M059J (cell line): ENCODE measurements at places on chromosomes 5 and 9.
A peak's percentile ranks its signal among the peaks of the same experiment; 100 is the strongest.

GRCh38 chr9:4097515-4097914 is 202.4 kb downstream of the GLIS3 start:
- DNase-seq = no peak

DNA sequence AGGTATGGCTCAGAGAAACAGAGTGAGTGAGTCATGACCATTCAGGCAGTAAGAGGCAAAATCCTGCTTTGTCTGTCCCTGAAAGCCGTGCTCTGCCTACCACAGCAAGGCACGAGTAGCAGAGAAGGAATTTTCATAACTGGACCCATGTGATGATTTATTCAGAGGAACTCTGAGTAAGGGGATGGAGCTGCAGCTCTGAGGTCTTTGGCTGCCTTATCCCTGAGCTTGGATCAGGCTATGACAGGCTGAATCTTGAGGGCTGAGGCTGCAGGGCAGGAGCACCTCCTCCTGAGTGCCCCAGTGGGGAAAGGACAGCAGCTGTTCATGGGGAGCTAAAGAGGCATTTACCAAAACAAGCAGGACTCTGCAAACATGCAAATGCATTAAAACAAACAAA is 183.4 kb downstream of the PAPPA start:
- DNase-seq = peak; percentile 46

- DNase-seq = peak; percentile 26
These were observed 1.4 kb downstream of the PBX3 start for GRCh38 chr9:125748446-125749099.

DNA sequence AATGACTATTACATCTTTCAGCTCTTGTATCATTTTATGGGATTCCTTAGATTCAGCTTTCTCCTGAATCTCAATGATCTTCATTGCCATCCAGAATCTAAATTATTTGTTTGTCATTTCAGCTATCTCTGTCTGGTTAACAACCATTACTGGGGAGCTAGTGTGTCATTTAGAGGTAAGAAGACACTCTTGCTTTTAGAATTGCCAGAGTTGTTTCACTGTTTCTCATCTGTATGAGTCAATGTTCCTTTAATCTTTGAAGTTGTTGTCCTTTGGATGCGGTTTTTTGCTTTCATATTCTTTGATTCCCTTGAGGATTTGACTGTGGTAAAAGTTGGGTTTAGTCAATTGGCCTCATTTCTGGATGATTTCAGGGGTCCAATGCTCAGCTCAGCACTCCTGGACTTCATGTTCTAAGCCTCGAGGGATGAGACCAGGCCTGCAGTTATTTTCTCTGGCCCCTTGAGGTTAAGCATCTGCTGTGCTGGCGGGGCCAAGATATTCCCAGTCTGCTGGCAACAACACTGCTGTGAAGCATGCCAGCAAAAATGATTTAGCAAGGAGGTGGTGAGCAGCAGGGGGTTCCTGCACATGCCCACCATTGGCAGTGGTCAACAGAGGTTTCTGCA is 102.4 kb upstream of the PCSK5 start:
- DNase-seq = peak; percentile 2

DNA sequence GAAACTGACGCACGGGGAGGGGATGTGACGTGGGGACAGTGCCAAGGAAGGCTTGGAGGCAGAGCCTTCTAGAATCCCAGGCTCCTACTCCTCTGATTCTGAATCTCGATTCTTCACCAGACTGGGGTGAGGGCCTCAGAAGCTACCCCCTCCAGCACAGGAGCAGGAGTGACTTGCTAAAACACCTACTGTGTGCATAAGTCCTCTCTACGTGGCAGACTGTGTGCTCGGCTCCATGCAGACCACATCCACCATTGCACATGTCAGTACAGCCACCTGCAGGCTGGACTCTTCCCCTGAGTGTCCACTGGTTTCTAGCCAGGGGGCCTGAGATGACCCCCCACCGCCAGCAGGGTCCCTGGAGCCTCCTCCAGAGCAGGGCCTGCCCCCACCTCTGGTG is 71.2 kb upstream of the SARDH start:
- DNase-seq = no peak

GRCh38 chr9:95332860-95333259 is 15.4 kb upstream of the FANCC start:
- no peak for DNase-seq

DNA sequence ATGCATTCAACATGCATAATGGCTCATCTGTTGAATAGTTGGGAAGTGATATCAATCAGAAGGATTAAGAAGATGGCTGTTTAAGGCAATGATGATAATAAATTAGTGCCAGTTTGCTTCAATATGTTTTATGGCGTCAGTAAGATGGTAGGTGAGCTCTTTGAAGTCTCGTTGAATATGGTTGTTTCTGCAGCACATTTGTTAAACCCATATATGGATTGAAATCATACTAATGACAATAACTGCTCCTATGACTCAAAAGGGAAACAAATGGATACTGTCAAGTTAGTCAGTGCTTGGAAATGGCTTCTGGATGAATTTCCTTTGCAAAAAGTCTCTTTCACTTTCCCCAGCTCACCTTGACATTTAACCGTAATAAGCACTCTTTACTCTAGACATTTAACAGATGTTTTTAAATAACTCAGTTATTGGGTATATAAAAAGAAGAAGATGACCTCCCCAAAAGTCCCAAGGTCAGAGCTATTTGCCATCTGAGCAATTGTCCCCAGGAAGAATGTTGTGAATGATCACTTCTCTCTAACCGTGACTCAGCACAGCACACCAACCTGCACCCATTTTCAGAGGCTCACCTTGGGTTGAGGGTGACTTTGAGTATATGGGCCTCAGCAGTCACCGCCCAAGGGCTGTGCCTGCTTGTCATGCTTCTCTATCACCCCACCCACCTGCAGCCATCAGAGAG is 133.4 kb downstream of the GRIA1 start:
- DNase-seq = peak; percentile 60

DNA sequence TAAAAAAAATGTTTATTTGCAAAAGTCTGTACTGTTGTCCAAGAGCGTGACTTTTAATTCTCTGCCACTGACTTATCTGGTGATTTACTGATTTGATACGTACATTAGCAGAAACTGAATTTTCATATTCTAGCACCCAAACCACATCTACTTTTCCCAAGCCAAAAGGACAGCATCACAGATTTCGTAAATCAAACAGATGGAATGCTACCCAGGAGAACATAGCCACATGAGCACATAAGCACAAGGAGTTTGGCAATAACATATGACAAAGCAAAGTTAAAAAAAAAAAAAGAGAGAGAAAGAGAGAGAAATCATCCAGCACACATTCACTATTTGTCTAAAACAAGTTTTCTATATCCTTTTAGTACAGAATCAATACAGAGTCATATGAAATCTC is 83.7 kb downstream of the HINT1 start:
- no peak for DNase-seq

DNA sequence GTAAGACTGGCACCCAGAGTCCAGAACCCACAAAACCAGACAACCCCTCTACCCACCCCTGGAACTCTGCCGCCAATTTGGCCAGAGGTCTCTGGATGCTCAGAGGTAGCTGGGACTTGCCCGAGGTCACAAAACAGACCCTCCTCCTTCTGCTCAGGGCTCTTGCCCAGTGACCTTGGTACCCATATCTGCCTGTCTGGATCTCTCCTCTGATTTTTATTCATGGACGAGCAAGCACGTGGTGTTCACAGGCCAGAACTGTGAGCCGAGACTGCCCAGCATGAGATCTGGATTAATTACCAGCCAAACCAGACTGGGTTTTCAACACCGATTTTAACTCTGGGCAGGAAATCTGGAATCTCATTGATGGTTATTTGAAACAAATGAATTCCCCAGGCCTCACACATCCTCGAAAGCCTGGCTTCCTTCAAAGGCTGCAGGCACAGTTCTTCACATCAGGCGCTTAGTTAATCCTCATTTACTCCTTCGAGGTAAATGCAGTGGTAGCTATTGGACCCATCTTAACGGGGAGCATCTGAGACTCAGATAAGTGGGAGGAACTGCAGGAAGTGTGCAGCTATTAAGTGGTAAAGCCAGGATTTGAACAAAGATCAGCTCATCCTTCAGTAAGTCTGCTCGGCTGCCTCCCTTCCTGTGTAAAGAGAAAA is 21.4 kb downstream of the COL27A1 start:
- DNase-seq = no peak

DNA sequence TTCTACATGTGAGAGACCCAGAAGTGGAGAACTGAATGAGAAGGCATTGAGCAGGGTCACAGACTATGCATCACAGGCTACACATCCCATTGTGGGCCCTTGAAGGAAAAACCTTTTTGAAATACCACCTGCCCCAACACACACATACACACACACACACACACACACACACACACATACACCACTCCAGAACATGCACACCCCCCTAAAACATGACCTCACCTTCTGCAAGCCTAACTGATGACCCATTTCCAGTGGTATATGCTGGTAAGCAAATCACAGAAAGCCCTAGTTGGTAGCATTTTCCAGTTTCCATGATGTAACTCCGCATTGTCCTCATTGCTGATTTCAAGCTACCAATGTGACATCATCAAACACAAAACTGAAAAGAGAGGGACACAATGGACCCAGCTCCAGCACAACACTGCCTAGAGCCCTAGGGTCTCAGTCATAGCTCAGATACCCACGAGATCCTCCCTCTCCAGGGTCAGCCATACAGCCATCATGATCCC is 36.4 kb downstream of the THBS4 start:
- no peak for DNase-seq

DNA sequence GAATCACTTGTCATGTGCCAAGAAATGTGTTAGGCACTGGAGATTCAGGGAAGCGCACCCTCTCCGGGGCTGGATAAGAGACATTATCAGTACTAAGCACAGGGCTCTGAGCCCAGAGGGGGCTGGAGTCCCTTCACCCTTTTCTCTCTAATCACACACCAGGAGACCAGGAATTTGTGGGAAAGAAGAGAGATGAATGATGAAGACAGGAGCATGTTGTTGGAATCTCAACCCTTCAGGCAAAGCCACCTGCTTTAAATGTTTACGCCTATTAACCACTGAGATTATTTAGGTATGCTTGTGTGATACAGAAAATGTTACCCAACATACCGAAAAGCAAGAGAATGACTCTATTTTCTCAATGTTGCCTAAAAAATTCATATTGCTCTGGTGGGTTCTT is 119.8 kb downstream of the ENTREP1 start:
- no peak for DNase-seq

DNA sequence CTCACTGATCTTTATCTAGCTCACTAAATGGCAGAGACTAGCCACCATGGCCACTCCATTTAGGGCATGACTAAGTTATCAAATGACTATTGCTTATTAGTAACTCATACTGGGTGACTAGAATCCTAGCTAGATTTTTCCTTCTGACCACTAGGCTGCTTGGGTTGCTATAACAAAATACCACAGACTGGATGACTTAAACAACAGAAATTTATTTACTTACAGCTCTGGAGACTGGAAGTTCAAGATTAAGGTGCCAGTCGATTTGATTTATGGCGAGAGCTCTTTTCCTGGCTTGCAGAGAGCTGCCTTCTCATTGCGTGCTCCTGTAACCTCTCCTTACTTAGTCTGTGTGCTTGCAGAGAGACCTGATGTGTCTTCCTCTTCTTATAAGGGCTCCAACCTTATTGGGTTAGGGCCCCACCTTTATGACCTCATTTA is 55.0 kb upstream of the APC start:
- DNase-seq = peak; percentile 76

GRCh38 chr5:180468732-180469585 is 25.2 kb upstream of the CNOT6 start:
- DNase-seq = no peak

- no peak for DNase-seq
These were observed 103.7 kb upstream of the TARS1 start for GRCh38 chr5:33336891-33337636.

GRCh38 chr5:180540050-180540694 is 46.0 kb downstream of the CNOT6 start:
- no peak for DNase-seq

- DNase-seq = no peak
These were observed 2.3 kb downstream of the WHRN start for GRCh38 chr9:114503009-114503408.

GRCh38 chr5:102865171-102865509 is 110.0 kb downstream of the PAM start:
- no peak for DNase-seq

DNA sequence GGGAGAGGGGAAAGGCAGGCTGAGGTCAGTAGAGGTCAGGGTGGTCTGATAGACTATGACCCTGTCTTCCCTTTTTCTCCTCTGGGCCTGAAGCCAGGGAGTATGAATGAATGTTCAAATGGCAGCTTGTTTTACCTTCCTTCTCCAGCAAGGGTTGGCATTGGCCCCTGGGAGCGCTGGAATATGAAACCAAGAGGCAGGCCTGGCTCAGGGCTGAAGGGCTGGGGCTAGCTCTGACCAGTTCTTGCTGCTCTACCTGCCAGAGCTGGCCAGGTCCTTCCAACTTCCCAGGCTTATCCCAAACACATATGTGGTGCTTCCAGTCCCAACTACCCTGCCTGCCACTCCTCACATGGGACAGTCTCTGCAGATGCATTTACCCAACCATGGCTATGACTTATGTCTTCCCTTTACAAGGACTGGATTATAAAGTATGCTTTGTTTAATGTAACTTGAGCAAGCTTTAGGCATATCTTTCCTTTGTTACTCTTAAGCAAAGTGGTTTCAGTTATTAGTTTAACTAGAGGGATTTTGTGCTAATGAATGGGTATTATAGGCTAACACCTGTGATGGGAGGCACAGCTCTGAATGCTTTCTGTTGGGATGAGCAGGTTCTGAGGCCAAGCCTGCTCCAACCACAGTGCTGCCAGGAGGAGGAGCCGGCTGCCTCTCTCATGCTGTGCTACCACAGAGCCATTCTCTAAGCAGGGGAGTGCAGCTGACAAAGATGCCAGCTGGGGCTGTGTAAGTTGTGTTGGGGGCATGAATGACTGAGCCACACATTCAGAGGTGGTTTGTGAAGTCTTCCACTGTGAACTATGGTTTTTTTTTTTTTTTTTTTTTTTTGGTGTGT is 6.1 kb downstream of the CCNI2 start:
- DNase-seq = peak; percentile 15

- peak; percentile 83 for DNase-seq
These were observed 511.0 kb upstream of the TLE4 start for GRCh38 chr9:79060766-79061165.

DNA sequence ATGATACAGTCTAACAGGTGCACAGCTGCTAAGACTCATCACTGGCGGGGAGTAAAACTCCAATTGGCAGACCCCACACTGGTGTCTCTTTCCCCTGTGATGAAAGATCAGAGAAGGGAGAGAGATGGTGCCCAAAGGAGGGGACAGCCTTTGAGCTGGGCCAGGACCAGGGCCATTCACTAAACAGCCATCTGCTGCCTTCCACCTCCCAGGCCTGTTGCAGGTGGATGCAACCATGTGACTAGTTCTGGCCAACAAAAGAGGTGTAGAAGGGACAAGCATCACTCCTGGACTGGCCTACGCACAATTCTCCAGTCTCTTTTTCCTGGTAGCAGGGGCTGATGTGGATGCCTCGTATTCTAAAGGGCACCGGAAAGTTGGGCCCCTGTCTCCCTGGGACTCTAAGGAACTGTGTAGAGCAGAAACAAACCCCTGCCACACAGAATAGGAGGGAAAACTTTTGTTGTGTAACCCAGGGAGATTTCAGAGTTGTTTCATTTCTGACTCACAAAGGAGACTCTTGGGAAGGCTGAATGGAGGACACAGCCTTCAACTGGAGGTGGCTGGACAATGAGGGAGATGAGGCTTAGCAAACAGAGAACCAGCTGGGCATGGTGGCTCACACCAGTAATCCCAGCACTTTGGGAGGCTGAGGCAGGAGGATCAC is 26.9 kb downstream of the TNIP1 start:
- no peak for DNase-seq
